ENCODE measurements at places on chromosomes 2 and 18.

DNA sequence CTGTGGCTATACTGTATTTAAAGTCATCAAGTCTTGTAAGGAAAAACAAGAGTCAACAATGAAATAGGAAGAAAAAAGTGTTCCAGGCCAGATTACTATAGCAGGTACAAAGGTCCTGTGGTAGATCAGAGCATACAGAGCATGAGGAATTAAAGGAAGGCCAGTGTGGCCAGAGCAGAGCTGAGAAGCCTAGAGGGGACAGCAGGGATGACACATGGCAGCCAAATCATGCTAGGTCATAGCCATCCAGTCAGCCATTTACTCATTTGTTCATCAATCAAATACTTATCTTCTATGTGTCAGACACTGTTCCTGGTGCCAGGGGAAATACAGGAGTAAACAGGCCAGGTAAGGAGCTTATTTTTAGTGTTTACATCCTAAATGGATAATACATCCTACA lies 24.3 kb downstream of the ADD2 start:
- DNase-seq, result no peak

GRCh38 chr2:70753902-70754301 lies 14.1 kb downstream of the ADD2 start:
- no peak for DNase-seq

GRCh38 chr2:60886991-60887390 lies 5.6 kb downstream of the REL start:
- DNase-seq, result no peak

DNA sequence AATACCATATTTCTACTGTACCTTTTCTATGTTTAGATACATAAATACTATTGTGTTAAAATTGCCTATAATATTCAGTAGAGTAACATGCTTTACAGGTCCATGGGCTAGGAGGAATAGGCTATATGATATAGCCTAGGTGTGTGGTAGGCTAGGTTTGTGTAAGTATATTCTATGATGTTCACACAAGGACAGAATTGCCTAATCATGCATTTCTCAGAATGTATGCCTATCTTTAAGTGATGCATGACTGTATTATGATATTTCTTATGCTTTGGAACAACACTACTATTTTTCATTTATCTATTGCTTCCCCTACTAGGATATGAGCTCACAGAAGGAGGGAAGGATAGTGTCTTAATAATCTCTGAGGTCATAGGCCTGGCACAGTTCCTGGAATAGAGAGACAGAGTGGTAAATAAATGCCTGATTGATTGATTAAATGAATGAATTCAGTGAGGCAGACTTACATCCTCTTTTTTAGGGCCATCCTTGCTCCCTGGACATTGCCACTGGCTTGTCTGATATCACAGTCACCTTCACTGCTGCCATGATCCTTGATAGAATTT lies 121.0 kb downstream of the MYO3B start:
- no peak for DNase-seq

DNA sequence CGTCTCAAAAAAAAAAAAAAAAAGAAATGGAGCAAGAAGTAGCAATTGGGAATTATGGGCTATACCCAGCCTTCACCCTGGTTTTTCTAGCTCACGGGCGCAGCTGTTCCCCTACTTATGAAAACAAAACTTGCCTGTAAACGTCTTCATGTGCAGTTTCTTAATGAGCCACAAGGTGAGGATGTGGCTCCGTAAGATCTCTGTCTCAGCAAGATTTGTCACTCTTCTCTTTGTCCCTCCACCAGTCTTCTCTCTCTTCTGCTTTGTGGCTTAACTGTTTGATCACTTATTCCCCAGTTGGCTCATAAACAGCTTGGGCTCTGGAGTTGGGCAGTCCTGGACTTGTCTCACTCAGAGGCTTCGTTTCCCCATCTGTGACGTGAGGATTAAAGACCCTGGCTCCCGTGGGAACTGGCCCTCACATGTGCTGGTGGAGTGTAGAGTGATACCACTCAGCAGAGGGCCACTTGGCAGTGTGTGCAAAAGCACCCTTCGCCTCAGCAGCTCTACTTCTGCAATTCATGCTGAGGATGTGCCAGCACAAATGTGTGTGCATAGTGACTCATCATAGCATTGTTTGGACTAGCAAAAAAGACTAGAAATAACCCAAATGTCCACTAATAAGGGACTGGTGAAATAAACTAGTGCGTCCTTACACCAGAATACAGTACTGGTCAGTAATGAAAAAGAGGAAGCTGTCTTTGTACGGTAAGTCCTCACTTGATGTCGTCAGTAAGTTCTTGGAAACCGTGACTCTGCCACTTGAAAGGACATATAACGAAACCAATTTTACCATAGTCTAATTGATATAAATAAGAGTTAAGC lies 8.7 kb downstream of the CEP68 start:
- DNase-seq, result peak; percentile 56

- no peak for DNase-seq
These were observed 25.5 kb downstream of the CHST10 start for GRCh38 chr2:100391735-100392515.

GRCh38 chr2:9641641-9642040 lies 10.8 kb upstream of the YWHAQ start:
- DNase-seq, result no peak

DNA sequence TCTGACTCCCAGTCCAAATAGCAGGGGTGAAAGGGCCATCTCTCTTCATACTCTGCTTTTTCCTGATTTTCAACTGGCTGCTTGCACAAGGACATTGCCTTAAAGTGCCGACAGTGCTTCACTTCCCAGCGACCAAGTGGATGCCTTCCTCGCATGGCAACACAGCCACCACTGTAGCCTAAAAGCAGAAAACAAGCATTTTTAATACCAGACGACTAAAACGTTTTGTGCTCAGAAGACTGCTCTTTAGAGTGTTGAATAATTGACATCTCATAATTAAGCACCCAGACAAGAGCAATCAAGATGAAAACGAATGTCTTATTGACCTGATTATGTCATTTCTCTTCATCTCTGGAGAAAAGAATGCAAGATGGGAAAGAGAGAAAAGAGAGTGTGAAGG lies 75.2 kb downstream of the PLA2R1 start:
- DNase-seq, result no peak

GRCh38 chr2:105406221-105406620 lies 7.4 kb upstream of the FHL2 start:
- no peak for DNase-seq

GRCh38 chr2:173417802-173418201 lies 63.1 kb downstream of the CDCA7 start:
- no peak for DNase-seq

DNA sequence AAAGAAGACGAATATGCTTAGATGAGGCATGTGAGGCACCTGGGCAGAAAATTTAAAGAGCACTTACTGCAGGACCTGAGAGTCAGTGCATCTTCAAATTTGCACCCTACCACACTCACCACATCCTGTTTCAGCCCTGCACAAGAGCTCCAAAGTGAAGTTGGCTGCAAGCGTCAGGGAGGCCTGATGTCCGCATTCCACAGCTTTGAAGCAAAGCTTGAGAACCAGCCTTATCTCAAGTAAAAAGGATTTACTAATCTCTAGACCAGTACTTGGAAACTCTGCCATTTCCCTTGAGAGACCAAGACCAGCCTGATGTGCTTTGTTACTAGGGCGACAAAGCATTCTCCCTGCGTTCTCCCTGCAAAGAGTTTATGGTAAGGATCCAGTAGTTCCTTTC lies 3.4 kb upstream of the ASNSD1 start:
- no peak for DNase-seq

DNA sequence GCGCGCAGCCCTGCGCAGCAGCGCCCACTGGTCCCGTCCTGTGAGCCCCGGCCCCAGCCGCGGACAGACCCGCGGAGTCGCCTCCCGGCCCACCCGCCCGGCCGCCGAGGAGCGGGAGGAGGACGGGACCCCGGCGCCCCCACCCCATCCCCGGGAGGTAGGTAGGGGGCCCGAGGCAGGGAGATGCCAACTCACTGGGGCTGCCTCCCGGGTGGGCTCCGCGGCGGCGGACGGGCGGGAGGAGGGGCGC lies 160 bp downstream of the SPTBN1 start:
- DNase-seq, result no peak

GRCh38 chr18:4208366-4208765 lies 246.7 kb downstream of the DLGAP1 start:
- no peak for DNase-seq

DNA sequence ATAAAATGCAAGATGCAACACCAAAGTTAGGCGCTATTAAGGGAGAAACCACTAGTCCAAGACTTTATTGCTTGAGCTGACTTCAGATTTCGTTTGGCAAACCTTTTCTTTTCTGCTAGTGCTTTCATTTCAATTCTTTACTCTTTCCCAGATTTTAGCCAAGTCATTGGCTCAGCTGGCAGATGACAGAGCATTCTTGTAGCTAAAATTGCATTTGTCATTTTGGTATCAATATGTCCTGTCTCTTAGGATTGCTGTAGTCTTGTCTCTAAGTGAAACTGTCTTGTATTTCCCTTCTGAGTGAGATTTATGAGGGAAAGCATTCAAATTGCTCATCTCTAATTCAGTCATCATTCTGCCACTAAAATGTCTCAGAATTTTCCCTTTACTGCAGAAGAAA lies 335.1 kb downstream of the METTL4 start:
- DNase-seq, result no peak

DNA sequence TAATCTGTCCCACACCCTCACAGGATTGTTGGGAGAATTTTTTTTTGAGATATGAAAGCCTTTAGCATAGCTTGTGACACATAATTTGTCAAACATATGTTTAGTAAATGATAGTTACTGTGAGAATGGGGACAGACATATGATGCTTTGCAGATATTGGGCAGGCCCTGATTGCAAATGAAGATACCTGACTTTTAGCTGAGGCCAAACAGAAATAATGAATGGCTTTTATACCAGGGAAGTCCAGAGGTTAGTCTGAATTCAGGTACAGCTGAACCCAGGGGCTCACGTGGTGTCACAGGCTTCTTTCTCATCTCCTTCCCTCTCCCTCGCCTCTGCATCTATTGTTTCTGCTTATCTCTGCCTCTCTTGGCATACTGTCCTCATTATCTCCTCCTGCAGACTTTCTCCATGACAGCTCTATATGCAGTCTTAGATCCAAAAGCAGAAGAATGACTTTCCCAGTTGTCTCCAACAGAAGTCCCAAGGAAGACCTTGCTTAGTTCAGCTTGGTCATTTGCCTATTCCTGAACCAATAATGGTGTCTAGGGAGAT lies 4.9 kb upstream of the WNT10A start:
- DNase-seq, result no peak

DNA sequence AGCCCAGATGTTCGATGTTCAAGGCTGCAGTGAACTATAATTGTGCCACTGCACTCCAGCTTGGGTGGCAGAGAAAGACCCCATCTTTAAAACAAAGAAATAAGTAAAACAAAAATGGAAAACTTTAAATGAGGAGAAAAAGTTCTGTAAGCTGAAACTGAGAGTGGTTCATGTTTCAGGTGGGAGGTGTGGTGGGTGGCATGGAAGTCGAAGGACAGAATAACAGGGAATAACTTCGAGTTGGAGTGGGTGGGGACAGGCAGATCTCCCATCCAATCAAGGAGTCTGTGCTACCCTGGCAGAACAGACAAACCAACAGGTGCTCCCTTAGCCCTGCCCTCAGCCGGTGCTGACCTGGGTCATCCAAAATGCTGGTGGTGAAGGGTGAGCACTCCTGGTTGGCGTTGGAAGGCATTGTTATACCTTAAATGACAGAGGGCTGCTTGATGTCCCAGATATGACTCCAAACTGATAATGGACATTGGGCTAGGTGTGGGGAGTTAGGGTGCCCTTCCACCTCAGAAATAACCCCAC lies 328.4 kb downstream of the DYSF start:
- no peak for DNase-seq

DNA sequence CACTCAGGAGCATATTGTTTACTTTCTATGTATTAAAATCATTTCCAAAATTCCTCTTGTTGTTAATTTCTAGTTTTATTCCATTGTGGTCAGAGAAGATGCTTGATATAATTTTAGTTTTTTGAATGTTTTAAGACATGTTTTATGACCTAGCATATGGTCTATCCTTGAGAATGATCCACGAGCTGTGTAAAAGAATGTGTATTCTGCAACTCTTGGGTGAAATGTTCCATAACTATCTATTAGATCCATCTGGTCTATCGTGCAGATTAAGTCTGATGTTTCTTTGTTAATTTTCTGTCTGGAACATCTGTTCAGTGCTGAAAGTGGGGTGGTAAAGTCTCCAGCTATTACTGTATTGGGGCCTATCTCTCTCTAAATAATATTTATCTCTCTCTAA lies 83.3 kb upstream of the EPAS1 start:
- no peak for DNase-seq

- DNase-seq, result no peak
These were observed 19.6 kb upstream of the KIF3C start for GRCh38 chr2:26001743-26002351.

- no peak for DNase-seq
These were observed 106.0 kb downstream of the COPS8 start for GRCh38 chr2:237191714-237192081.

- DNase-seq, result no peak
These were observed 1662.1 kb upstream of the NXPH2 start for GRCh38 chr2:140442319-140442718.

DNA sequence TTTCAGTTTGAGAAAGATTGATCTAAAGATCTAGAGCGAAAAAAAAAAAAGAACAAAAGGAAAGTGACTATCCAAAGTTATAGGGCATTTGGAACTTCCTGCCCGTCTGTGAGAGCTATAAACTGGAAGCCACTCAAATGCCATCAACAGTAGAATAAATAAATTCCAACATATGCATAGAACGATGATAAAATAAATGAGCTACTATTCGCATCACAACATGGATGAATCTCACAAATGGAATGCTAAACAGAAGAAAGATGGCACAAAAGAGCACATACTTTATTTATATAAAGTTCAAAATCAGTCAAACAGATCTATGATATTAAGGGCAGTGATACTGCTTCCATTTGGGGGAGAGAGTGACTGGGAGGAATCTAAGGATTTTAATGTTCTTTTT lies 128.8 kb downstream of the TTC32 start:
- DNase-seq, result no peak

- no peak for DNase-seq
These were observed 163.5 kb downstream of the ZEB2 start for GRCh38 chr2:144356402-144356801.
